ENCODE measurements at places on chromosomes 2 and 18.

GRCh38 chr2:136112317-136113208 is 5.4 kb downstream of the CXCR4 start:
- DNase-seq: no peak

- DNase-seq: no peak
Measured at GRCh38 chr2:8676921-8677645, 4.8 kb upstream of the ID2 start.

DNA sequence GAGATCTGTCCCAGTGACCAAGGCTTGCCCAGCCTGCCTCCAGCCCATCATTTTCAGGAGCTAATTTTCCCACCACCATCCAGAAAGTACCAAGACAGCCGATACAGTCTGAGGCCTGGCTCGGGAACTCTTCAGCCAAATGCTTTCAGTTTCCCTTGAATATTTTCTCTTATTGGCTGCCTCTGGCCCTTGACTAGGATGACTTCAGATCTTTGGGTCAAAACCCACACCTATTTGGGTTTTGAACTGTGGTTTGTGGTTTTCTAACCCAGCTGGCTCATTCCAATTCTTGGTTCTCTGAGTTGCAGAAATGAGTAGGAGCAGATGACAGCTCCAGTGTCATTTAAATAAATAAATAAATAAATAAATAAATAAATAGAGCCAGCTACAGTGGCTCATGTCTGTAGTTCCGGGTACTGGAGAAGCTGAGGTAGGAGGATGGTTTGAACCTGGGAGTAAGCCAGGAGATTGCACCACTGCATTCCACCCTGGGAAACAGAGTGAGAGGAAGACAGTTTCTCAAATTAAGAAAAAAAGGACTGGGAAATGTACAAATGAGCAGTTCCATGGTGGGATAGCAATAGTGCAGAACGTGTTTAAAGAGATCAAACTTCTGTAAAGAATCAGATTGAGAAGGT is 465.0 kb upstream of the SOX11 start:
- DNase-seq: no peak

DNA sequence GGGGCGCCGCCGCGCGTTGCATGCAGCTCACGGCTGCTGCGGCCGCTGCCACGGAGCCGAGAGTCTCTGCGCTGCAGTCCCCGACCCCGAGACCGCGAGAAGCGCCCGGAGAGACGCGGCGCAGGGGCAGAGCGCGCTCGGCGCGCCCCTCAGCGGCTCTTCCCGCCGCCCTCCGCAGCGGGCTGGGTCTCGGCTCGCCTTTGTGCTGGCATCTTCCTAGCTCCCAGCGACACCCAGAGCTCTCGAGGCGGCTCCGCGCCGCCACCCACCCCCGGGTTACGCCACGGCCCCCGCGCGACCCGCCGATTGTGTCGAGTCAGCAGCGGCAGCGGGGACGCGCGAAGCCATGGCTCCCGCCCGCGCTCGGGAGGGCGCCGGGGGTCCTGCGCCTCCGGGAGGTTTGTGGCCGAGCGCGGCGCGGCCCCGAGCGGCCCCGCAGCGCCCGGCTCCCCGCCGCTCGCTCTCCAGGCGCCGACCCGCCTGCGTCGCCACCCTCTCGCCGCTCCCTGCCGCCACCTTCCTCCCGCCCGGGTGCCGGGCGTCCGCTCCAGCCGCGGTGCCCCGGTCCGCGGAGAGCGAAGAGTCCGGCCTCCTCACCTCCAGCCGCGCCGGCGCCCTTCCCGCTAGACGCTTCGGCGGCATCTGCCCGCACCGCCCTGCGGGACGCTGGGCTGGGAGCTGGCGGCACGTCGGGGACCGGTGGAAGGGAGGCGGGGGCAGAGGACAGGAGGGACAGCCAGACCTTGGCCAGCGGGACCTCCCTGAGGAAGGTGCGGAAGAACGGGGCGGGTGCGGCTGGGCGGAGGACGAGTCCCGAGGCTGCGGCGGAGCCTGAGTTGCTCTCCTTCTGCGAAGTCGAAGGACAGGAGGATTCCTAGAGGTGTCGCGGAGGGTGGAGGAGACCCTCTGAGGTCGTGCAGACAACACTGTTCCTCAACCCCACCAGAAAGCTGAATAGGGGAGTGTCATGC is 46.3 kb upstream of the CCDC150 start:
- no peak for DNase-seq

DNA sequence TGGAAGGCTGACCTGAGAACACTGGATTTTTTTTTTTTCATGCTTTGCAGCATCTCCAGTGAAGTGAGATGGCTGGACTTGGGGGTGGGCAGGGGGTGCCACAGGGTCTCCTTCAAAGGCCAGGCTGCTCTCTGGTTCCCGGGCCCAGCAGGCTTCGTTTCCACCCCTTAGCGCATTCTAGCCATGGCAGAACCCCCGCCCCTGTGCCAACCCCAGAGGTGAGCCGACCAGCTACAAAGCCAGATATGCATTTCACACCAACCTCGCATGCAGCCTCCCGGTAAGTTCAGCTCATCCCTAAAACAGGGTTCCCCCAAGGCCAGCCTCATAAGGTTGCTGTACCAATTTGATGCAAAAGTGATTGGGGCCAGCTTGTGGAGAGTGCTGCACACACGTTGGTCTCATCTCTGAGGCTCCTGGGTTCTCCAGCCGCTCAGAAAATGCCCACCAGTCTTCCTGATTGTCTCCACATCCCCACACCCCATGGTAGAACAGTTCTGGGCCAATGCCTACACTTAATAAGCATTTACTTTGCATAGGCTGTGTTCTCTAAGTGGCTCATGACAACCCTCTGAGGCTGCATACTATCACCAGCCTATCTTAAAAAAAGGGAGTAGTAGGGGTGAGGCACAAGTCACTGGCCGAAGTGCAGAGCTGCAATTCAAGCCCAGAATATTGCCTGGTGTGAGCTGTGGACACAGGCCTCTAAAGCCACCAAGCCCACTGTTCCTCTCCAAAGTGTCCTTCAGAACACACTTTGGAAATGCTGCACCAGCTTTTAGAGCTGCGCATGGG is 23.3 kb downstream of the SMAD7 start:
- no peak for DNase-seq

Measured in SHP77 treated with DMSO at 0.1 percent for 48 hours (cell line).